ENCODE measurements at places on chromosomes 4 and X. TPM values are rescaled to one million over a fixed set of nuclear protein-coding genes. Genes with fewer than 3 reads are reported as not detected.
A peak's percentile ranks its signal among the peaks of the same experiment; 100 is the strongest.

GRCh38 chr4:127505203-127505602 is 127.6 kb upstream of the INTU start:
- peak; percentile 20 for DNase-seq

GRCh38 chr4:149801416-149801815 is 14.2 kb downstream of the IQCM start:
- DNase-seq = no peak

- DNase-seq = peak; percentile 37
Measured at GRCh38 chr4:55910140-55910539, 38.6 kb upstream of the CEP135 start.

GRCh38 chr4:156974264-156974663 is 2.7 kb upstream of the PDGFC start:
- DNase-seq = peak; percentile 74

DNA sequence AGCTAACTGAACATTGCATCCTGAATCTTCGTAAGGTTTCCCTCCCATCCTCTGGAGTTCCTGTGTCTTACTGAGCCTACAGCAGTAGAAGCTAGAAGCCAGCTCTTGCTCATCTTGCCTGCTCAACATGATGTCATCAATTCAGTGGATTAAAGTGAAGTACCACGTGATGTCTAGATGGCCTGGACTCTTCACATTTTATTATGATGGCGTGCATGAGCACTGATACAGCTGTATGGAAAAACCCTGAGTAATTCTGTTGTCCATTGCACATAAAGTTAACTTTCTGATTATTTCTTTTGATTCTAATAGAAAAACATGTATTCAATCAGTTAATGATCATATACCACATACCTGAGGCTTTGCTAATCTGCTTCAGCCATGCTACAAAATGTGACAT is 2387.7 kb upstream of the TENM3 start:
- DNase-seq = peak; percentile 18

The PRICKLE3 gene
- total RNA-seq = 5.8 TPM

The OTOP1 gene
- total RNA-seq = not detected

The ENPEP gene
- total RNA-seq = 0.15 TPM
